ENCODE measurements at places on chromosomes 6 and 20. TPM values are rescaled to one million over a fixed set of nuclear protein-coding genes. Genes with fewer than 3 reads are reported as not detected.

MAS1 gene
- not detected for total RNA-seq

SCUBE3 gene
- total RNA-seq: 0.72 TPM

GGTLC1 gene
- total RNA-seq: not detected

TMEM217 gene
- total RNA-seq: 9.1 TPM

SFTA2 gene
- not detected for total RNA-seq

BPIFB1 gene
- total RNA-seq: not detected

KHDRBS2 gene
- not detected for total RNA-seq

SLC52A3 gene
- total RNA-seq: 0.07 TPM

C6orf58 gene
- total RNA-seq: not detected

ABHD16B gene
- total RNA-seq: not detected

BANF2 gene
- total RNA-seq: not detected

C6orf118 gene
- not detected for total RNA-seq

CNBD2 gene
- total RNA-seq: 5.6 TPM

DEFB124 gene
- total RNA-seq: not detected

SPINT4 gene
- not detected for total RNA-seq

CASS4 gene
- under 0.01 TPM for total RNA-seq

VWA7 gene
- total RNA-seq: 0.29 TPM

BTBD3 gene
- total RNA-seq: 27.5 TPM

DNMT3B gene
- 6.2 TPM for total RNA-seq

FGD2 gene
- not detected for total RNA-seq

TMEM14C gene
- 107 TPM for total RNA-seq

Measured in thoracic aorta endothelial cell (primary cell).